ENCODE measurements at places on chromosomes 7 and 10.
A peak's percentile ranks its signal among the peaks of the same experiment; 100 is the strongest.

- no peak for DNase-seq
These were observed 6.4 kb downstream of the HOXA13 start for GRCh38 chr7:27193335-27194001.

- DNase-seq = no peak
These were observed 83.1 kb upstream of the STEAP1B start for GRCh38 chr7:22582863-22583622.

DNA sequence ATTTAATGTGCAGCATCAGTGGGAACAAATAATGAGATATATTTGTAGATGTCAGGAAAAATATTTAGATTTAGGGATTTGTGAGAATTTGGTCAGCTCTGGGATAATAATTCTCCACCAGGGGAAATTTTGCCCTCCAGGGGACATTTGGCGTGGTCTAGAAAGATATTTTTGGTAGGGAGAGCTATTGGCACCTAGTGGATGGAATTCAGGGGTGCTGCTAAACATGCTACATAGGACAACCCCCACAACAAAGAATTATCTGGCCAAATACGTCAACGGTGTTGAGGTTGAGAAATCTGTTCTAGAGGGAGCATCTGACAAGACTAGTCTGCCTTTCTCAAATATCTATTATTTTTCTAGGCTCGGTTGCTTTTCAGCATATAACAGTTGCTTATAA is 2.1 kb downstream of the ADK start:
- no peak for DNase-seq

- no peak for DNase-seq
These were observed 135.5 kb downstream of the NPY start for GRCh38 chr7:24419511-24419910.

DNA sequence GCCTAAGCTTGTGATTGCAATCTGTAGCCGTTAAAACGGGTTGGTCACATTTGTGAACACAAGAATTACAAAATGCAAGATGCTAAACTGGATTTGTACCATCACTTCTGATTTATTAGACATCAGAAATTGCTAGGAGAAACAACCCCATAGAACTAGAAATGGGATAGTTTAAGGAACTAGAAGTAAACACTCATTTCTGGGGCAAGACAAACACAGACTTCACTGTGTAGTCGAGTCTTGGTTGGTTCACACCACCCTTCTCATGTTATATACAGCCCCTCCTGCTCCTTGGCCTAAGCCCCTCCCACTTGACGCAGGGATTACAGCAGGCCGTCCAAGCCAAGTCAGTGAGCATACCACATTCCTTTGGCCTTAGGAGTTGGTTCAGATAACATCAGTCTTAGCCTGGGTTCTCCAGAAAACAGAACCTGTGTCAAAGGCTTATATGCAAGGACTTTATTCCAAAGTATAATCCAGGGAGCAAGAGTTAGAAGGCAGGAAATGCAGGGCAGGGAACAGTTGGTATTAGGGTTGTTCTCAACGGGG is 2.0 kb upstream of the NRAP start:
- DNase-seq = no peak

DNA sequence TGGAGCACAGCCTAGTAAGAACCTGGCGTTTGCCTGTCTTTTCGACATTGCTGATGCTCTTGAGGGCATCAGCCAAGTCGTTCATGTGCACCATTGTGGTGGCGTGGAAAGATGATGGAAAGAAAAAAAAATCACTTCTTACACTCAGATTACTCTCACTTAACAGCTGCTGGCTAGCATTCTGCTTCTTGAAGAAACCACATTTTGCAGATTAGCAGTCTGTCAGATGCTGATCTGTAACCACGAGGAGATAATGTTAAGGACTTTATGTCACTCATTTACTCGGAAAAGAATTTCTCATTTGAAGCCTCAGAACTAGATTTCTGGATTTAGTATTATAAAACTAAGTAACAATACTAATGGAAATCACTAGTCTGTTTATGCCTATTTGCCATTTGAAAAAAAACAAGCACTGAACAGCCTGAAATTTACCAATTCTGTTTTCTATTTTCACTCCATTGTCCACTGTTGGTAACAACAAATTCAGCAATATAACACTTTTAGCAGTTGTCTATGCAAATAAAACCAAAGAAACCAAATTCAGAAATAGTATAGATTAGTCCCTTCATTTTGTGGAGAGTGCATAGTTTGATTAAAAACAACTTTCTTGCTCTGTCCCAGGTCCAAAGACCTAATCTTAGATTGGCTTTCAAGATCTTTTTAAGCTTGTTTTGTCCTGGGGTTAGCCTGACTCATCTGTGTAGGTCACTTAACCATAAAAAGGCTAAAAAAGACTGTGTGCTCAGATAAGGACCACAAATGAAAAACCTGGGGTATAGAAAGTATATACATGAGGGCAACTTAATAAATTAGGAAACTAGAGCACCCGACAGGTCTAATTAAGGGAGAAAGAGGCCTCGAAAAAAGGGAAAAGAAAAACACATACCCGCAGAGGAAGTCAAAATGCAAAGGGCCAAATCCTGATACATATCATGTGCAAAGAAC is 67.5 kb downstream of the NT5C2 start:
- DNase-seq = no peak

- DNase-seq = no peak
These were observed 58.8 kb downstream of the CAV1 start for GRCh38 chr7:116583653-116584052.

GRCh38 chr7:84913731-84914130 is 273.1 kb downstream of the SEMA3D start:
- no peak for DNase-seq

DNA sequence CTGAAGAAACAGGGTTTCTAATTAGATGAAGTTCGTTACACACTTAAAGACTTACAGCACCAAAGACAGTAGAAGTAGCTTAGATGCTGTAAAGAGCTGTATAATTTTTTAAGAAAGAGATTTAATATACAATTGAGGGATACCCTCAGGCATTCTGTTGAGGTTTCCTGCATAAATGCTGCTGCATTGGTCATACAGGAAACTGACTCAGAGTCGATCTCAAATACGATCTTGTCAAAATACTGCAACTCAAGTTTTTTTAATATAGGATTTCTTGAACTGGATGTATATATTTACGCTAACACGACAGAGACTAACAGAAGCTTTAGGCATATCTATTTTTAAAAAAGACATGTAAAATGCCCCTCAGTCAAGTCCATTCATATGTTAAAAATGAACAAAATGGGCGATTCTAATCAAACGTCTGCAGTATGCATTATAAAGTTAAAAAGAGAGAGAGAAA is 2.4 kb upstream of the ARID5B start:
- DNase-seq = no peak

- DNase-seq = no peak
These were observed at the start of gene PTN for GRCh38 chr7:137343281-137343841. Gene PTN, minus strand, starts transcription at chr7:137343733. Its CDS starts 88,760 bp downstream, at chr7:137254973.

DNA sequence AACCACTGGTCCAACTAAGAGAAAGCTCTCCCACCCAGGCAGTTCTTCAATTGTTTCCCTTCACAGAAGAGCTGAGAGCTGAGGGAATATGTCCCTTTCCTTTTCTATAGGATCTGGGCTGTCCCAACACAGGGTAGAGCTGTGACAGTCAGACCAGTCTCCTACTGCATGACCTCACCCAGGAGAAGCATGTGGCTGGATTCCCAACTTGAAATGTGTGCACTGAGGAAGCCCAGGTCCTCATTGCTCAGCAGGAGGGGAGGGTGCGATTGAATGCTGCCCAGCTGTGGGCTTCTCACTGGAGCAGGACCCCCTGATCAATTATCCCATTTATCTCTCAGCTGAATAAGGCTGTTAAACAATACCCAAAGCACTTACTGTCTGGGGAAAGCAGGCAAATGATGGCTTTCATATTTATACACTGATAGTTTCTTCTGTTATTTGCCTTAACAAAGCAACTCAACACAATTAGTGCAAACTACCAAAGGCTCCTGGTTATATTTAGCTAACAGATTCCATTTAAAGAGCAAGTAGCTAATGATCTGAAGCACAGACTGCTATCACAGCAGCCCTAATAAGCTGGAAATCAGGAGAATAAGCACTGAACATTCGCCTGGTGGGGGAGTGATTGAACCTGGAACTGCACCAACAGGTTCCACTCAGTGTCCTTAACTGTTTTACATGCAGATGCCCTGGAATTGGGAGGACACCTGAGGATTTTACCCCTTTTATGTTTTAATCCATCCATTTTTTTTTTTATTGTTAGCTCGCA is 508.8 kb downstream of the CCSER2 start:
- DNase-seq = no peak

GRCh38 chr10:94043431-94043990 is 49.8 kb downstream of the PLCE1 start:
- no peak for DNase-seq

GRCh38 chr7:130896898-130897514 is 163.0 kb upstream of the KLF14 start:
- peak; percentile 74 for DNase-seq

DNA sequence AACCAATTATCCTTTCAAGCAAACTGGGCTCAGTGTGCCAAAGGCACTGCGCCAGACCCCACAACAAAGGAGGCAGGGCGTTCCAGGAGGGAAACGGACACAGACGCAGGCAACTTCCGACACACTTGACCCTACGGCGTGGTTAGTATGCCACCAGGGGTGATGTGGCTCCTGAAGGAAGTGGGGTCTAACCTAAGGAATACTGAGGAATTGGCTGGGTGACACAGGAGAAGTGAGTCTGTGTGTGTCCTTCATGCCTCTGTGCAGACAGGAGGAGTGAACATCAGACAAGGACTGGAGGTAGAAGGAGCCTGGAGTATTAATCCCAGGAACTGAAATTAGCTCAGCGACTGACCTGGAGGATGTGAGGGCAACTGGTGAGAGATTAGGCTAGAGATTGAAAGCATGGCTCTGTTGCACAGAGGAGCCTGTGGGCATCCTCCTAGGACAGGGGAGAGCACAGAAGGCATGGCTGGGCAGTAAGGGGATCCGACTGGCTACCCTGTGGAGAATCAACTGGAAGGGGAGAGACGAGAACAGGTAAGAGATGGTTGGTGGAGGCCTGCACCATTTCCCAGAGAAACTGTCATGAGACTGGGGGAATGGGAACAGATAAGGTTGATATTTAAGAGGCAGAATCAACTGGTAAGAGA is 27.8 kb downstream of the GSDME start:
- DNase-seq = no peak

DNA sequence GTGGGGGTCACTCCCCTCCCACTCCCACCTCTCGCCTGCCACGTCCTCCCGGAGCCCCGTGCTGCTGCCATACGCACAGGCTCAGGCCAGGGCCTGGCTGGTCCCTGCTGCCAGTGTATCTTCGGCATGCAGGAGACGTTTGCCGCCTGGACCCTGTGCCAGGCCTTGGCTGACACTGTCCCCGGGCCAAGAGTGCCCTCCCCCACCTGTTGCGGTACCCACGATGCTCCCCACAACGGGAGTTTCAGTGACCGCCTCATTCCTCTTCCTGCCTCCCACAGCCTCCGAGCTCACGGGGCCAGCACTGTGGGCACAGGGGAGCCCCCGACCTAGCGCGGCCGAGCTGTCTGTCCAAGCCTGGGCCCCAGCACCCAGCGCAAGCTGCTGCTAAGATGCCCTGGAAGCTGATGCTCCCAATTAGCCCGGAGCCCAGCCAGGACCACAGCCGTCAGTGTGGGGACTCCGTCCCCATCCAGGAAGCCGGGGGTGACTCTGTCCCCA is 7.4 kb downstream of the TTYH3 start:
- no peak for DNase-seq

GRCh38 chr10:101814466-101815071 is 3.7 kb downstream of the OGA start:
- no peak for DNase-seq

DNA sequence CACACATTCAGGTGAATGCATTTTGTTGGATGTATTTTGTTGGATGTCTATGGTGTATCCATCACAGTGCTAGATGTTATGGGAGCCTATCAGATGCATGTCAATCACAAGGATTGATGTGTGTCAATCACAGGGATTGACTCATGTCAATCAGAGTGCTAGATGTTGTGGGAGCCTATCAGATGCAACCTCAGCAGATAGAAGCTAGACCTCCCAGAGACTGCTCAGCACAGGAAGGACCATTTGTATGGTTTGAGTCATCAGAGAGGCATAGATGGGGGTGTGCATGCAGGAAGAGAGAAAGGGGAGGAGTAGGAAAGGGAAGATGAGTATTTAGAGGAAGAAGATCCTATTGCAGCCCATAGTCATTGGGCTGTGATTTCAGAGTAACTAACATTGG is 48.3 kb upstream of the PITRM1 start:
- no peak for DNase-seq

- no peak for DNase-seq
These were observed 28.3 kb downstream of the PARP12 start for GRCh38 chr7:140034421-140034820.

- no peak for DNase-seq
These were observed 55.7 kb upstream of the TMEM229A start for GRCh38 chr7:124088590-124088989.

DNA sequence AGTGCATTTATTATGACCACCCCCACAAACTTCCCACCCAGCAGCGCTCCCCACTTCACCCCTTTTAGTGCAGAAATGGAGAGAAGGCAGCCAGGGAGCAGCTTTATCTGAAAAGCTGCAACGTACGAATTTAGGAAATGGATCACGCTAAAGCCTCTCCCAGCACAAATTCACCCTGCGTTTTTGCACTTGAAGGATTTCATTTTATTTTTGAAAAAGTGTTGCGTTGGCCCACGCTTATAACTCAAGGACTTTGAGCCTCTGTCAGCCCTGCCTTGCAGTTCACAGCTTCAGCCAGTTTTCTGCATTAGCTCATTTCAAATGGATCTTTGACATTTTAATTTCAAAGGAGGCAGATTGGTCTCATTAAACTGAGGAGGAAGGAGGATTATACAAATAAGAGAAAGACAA is 556.1 kb downstream of the KCNMA1 start:
- no peak for DNase-seq

GRCh38 chr7:139643951-139644585 is 120.6 kb downstream of the CLEC2L start:
- DNase-seq = no peak

- DNase-seq = no peak
These were observed 86.4 kb downstream of the ANKRD61 start for GRCh38 chr7:6117533-6117932.

- DNase-seq = no peak
These were observed 157.3 kb downstream of the NRF1 start for GRCh38 chr7:129768614-129769399.
